ENCODE measurements at places on chromosomes 7 and 10.

- no peak overlapping the region for H3K27ac ChIP-seq
- H3K4me3 ChIP-seq = no peak overlapping the region
- H3K4me1 ChIP-seq = no peaks in the 10 kb centered on the region
Measured at GRCh38 chr7:3436746-3437145, 135.7 kb downstream of the SDK1 start.

DNA sequence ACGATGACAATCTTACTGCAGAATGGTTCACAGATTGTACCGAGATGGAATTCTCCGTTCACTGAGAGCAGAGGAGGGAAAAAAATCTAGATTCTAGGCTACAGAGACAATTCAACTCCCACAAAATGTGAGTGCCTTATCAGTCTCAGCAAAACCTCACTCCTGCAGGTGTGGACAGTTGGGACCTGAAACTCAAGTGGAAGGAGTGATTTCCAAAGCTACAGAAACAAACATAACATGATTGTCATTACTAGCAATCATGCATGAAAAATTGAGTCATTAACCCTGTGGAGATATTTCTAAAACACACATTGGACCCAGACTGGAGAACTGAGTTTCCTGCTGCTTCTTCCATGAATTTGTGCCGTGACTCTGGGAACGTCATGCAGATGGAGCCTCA, 70.3 kb downstream of the CALML3 start:
- no peak overlapping the region for H3K4me3 ChIP-seq
- no peak overlapping the region for H3K27ac ChIP-seq
- peaks cover 6% of the 10 kb centered on the region for H3K4me1 ChIP-seq
- no peaks in the 10 kb centered on the region for H3K27me3 ChIP-seq
- DNase-seq = no peak

- DNase-seq = no peak
- no peaks in the 10 kb centered on the region for H3K4me1 ChIP-seq
- no peak overlapping the region for H3K4me3 ChIP-seq
- H3K27ac ChIP-seq = no peak overlapping the region
- no peaks in the 10 kb centered on the region for H3K27me3 ChIP-seq
Measured at GRCh38 chr7:10648289-10648688, 325.4 kb upstream of the PHF14 start.

DNA sequence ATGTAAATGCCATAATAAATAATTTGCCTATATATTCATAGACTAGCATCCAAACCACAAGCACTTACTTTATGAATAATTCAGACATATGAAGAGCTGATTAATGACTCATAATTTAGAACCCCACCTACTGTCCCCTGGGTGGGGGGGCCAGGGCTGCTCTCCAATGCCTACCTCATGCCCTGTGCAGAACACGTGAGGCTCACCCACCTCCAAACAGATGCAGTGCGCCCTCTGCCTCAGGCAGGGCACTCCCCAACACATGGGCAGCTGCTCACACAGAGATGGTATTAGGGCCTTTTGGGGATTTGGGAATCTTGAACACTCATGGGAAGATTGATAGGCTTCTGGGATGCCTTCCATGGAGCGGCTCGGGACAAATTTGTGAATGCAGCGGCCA, 75.1 kb upstream of the INSIG1 start:
- no peak for DNase-seq
- H3K4me1 ChIP-seq = no peaks in the 10 kb centered on the region
- H3K27ac ChIP-seq = no peak overlapping the region
- no peaks in the 10 kb centered on the region for H3K36me3 ChIP-seq

DNA sequence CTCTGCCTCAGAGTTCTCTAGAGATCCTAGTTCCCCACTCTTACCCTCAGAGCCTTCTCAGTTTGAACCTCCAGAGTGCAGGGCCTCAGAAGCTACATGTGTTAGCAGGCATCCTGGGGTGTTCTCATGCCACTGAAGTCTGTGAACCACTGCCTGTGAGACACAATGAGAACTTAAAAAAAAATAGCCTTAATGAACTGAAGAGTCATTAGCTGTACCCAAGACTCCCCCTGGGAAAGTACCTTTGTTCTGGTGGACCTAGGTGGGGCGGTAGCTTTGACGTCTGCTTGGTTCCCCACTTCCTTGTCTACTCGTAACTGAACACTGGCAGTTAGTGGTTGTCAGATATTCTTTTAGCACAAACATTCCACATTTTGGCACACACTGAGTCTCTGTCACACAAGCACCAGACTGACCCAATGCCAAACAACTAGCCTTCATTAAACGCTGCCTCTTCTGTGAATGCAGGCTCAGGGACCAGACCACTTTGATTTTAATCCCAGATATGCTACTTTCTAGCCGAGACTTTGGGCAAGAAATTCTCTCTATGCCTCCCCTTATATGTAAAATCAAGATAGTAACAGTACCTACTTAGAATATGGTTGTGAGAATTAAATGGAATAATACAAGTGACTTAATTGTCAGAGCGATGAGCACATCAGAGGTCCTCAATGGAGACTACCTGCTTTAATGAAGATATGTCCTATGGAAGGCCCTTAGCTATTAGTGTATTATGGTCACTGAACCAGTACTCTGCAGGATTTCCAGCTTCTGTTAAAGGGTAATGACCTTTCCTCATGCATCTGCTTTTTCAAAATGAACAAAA, 75.3 kb upstream of the CC2D2B start:
- H3K36me3 ChIP-seq = peaks cover 3% of the 10 kb centered on the region
- H3K27ac ChIP-seq = peak overlapping the region; percentile 89
- H3K27me3 ChIP-seq = no peaks in the 10 kb centered on the region
- peaks cover 87% of the 10 kb centered on the region for H3K4me1 ChIP-seq
- DNase-seq = peak; percentile 94
- no peak overlapping the region for H3K4me3 ChIP-seq

GRCh38 chr7:1809070-1809469, 139.0 kb downstream of the ELFN1 start:
- H3K4me1 ChIP-seq = no peaks in the 10 kb centered on the region
- H3K4me3 ChIP-seq = no peak overlapping the region
- no peak for DNase-seq
- no peaks in the 10 kb centered on the region for H3K36me3 ChIP-seq

- no peaks in the 10 kb centered on the region for H3K27me3 ChIP-seq
- peak; percentile 72 for DNase-seq
- H3K36me3 ChIP-seq = no peaks in the 10 kb centered on the region
- H3K4me3 ChIP-seq = no peak overlapping the region
- H3K27ac ChIP-seq = peak overlapping the region; percentile 72
Measured at GRCh38 chr7:139708541-139708940, 69.3 kb downstream of the HIPK2 start.

DNA sequence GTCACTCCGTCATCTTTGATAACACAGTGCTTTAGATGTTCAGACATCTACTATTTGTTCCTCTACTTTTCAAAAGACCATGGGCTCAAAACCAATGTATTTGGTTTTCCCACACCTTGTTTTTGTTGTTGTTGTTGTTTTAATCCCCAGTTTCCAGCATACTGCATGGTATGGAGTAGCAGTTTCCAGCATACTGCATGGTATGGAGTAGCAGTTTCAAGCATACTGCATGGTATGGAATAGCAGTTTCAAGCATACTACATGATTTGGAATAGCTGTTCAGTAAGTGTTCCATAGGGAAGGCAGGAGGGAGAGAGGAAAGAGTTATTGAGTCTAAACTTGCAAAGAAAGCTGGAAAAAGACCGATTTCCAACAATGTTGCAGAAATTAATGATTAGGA, 314.3 kb upstream of the PRKCQ start:
- no peak overlapping the region for H3K4me3 ChIP-seq
- DNase-seq = no peak
- no peak overlapping the region for H3K27ac ChIP-seq
- H3K27me3 ChIP-seq = no peaks in the 10 kb centered on the region
- H3K36me3 ChIP-seq = no peaks in the 10 kb centered on the region

- DNase-seq = no peak
- H3K36me3 ChIP-seq = no peaks in the 10 kb centered on the region
- no peak overlapping the region for H3K27ac ChIP-seq
- no peaks in the 10 kb centered on the region for H3K27me3 ChIP-seq
- H3K4me3 ChIP-seq = no peak overlapping the region
Measured at GRCh38 chr7:130419658-130420057, 21.2 kb downstream of the CEP41 start.

DNA sequence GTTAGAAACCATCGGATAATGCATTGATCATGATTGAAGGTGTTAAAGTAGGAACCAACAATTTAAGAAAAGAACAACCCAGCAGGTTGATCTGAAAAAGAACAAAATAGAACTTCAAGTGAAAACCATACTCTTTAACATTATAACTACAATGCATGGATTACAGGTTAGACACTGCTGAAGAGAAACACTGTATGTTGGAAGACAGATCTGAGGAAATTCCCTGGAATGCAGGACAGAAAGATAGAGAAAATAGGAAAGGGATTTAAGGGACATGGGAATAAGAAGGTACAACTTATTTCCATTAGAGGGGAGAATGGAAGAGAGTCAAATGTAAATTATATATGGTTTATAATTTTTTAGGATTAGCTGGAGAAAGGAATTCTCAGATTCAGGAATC, 303.3 kb downstream of the DNAJB6 start:
- H3K4me3 ChIP-seq = no peak overlapping the region
- DNase-seq = no peak
- no peaks in the 10 kb centered on the region for H3K36me3 ChIP-seq
- no peaks in the 10 kb centered on the region for H3K27me3 ChIP-seq
- H3K27ac ChIP-seq = no peak overlapping the region
- H3K4me1 ChIP-seq = no peaks in the 10 kb centered on the region

DNA sequence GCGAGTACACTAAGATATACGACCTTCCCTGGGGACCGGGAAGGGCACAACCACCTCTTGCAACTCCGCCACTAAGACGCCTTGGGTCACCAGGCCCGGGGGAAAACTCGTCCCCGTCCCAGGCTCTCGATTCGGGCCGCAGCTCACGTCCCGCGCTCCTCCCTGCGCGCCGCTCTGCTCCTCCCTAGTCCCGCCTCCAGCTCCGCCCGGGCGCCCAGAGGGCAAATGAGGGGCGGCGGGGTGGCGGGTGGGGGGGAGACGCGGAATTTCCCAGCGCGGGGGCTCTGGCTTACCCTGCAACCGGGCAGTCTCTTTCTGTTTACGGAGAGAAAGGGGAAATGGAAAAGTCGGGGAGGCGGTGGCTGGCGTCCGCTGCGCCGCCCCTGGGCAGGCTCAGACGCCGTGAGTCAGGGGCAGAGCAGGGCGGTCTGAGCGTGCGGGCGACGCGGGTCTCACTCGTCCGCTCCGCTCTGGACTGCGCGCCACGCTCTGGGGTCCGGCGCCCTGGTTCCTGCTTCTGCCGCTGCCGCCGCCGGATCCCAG, at the start of gene MAP3K8:
MAP3K8 (plus strand) TSS at position 455 of the 543 bp plus-strand sequence. CDS start 4,755 bp downstream, outside the sequence.
- DNase-seq = peak; percentile 96
- peaks cover 26% of the 10 kb centered on the region for H3K36me3 ChIP-seq
- H3K4me1 ChIP-seq = peaks cover 74% of the 10 kb centered on the region

DNA sequence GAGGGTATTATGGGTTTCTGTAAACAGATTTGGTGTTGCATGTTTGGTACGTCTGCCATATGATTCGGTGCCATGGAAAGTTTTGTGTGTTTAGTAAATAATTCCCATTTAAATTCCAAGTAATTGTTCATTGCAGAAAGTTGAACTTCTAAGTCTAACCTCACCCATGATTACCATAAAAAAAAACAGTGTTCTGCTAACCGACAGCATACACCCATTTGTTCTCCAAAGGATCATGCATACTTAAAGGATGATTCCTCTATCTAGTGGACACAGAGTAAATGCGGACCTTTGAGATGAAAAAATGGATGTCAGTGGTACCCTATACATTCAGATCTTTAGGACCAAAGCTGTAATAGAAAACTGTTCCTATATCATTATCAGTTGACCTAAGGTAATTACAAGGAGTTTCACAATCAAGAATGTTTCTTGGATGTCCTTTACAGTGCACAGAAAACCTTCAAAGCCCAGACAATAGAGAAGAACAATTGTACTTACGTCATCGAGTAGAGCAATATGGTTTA, 209.9 kb downstream of the CRPPA start:
- no peak for DNase-seq
- no peaks in the 10 kb centered on the region for H3K36me3 ChIP-seq

DNA sequence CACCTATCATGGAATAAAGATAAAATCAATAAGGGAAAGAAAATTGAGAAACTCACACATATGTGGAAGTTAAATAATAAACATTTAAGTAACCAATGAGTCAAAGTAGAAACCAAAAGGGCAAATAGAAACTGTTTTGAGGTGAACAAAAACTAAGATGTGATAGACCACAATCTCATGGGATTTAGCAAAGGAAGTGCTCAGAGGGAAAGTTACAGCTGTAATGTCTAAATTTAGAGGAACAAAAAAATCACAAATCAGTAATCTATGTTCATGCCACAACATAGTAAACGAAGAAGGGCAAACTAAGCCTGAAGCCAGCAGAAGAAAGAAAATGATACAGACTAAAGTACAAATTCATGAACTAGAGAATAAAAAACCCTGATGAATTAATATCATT, 16.3 kb downstream of the CYP3A4 start:
- H3K27ac ChIP-seq = no peak overlapping the region
- H3K4me1 ChIP-seq = peaks cover 16% of the 10 kb centered on the region
- peaks cover 75% of the 10 kb centered on the region for H3K27me3 ChIP-seq
- H3K36me3 ChIP-seq = no peaks in the 10 kb centered on the region

Measured in B cell (primary cell).